ENCODE measurements at places on chromosomes 2 and 18. TPM values are rescaled to one million over a fixed set of nuclear protein-coding genes. Genes with fewer than 3 reads are reported as not detected.

Gene VWC2L
- total RNA-seq: not detected

DNA sequence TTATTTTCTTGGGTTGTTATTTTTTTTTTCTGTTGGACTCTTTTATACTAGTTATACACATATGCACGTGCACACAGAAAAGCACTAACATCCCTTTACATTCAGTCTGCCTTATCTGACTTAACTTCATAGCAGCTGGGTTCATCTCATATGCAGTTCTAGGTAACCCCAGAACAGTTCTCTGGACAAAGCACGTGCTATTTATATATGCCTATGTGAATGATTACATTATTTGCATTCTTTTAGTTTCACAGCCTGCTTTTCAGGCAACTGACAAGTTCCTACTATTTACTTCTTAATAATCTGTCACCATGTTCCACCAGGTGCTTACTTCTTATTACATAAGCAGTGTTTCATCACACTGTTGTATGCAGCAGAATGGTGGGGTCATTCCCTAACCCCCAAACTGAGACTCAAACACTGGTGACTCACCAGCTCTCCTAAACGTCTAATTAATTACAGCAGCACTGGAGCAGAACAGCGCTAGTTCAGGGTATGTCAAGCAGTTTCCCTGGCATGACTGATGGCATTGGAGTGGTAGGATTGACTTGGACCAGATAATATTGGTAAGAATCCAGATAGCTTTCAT lies 372.8 kb downstream of the CLIP4 start:
- no peak for DNase-seq

DNA sequence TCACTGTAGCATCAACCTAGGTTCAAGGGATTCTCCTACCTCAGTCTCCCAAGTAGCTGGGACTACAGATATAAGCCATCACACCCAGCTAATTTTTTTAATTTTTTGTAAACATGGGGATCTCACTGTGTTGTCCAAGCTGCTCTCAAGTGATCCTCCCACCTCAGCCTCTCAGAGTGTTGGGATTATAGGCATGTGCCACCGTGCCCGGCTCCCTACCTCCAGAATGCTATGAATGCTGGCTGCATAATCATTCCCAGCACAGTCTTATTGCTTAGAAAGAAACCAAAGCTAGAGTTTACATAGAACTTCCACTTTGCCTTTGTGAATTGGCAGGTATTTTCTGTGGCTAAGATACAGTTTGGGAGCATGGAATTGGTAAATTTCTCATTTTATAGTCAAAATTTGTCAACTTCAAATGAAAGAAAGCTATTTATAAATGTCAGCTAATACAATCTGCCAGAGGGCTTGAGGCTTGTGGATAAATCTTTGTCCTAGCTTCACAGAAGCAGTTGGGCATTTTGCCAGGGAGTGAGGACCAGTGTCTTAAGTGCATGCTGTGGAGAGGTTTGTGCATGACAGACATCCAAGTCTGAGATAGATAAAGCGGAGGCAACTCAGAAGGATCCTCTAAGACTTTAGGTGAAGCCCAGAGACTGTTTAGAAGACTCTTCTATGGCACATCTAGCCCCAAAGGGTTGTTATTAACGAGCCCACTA lies 175.4 kb downstream of the ANTXR1 start:
- no peak for DNase-seq

- DNase-seq: no peak
Measured at GRCh38 chr18:79919089-79919488, 32.4 kb downstream of the SLC66A2 start.

GRCh38 chr2:42048299-42049220 lies 739 bp downstream of the PKDCC start:
- DNase-seq: no peak

GRCh38 chr2:221042926-221043325 lies 529.2 kb downstream of the EPHA4 start:
- DNase-seq: no peak

Gene CIB4
- total RNA-seq: not detected

DNA sequence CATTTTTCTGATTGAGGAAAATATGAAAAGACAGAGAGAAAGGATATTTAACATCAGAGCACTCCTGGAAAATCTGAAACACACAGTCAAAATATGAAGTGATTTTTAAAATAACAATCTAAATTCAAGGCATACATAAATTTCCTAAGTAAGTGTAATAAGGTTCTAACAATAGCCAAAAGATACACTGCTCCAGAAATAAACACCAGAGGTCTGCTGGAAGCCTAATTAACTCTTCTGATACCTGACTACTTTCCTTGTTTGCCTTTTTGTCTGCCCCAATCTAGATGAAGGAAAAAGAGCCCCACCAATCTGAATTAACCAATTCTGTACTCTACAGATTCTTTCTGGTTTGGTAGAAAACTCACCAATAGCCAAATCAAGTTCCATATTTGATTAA lies 87.1 kb downstream of the MEMO1 start:
- no peak for DNase-seq

DNA sequence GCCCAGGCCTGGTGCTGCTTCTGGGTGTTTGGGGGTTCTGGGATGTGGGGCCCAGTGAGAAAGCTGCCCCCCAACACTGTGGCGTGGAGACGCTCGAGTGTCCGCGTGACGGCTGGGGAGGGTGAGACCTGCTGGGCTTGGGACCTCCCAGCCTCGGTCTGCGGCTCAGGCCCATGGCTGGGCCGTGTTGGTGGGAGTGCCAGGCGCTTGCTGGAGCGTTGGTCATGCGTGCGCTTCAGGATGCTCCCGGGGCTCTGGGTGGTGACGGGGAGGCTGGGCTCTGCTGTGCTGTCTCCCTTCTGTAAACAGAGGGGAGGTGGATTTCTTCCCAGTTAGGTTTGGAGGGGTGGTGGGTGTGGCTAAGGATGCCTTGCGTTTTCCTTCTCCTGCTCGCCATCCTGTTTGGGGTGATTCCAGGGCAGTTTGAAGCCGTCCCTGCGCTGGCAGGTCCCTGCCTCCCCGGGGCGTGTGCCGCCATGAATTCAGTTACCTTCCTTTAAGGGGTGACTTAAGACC lies 606 bp downstream of the GAL3ST2 start:
- DNase-seq: no peak

- DNase-seq: no peak
Measured at GRCh38 chr2:100984892-100985307, 17.2 kb upstream of the RPL31 start.

Gene ALLC
- total RNA-seq: 0.16 TPM

- DNase-seq: no peak
Measured at GRCh38 chr2:55137024-55137958, 87.0 kb upstream of the RTN4 start.

Gene REG1B
- total RNA-seq: not detected

DNA sequence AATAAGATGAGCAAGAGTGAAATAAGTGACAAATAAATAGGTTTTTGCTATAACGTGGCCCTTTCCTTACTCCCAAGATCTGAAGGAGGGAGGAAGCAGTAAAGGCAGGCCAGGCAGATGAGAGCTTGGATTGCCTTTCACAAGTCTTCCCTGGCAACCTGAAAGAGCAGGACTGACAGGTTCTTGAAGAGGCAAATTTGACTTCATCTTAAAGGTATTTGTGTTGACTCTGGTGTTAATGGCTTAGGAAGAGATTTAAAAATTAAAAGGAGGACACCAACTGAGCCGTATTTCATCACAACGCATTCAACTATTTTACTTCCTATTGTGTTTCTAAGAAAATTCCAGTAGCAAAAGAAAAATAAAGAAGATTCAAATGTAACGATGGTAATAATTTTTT lies 3.2 kb downstream of the STRN start:
- DNase-seq: no peak

Gene LIMS3
- 13.5 TPM for total RNA-seq

DNA sequence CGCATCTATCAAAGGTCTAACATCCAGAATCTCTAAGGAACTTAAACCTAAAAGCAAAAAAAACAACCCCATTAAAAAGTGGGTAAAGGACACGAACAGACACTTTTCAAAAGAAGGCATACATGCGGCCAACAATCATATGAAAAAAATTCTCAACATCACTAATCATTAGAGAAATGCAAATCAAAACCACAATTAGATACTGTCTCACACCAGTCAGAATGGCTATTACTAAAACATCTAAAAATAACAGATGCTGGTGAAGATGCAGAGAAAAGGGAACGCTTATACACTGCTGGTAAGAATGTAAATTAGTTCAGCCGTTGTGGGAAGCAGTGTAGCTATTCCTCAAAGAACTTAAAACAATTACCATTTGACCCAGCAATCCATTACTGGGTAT lies 38.0 kb downstream of the PPP3R1 start:
- no peak for DNase-seq

DNA sequence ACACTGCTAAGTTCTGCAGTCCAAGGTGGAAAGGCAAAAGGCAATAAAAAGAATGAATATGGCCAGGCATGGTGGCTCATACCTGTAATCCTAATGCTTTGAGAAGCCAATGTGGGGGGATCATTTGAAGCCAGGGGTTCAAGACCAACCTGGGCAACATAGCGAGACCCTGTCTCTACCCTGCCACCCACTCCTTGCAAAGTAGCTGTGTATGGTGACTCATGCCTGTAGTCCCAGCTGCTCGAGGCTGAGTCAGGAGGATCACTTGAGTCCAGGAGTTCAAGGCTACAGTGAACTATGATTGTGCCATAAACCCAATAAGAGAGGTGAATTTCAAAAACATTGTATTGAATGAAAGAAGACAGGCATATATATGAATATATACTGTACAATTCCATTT lies 2.4 kb downstream of the MYL12B start:
- no peak for DNase-seq

DNA sequence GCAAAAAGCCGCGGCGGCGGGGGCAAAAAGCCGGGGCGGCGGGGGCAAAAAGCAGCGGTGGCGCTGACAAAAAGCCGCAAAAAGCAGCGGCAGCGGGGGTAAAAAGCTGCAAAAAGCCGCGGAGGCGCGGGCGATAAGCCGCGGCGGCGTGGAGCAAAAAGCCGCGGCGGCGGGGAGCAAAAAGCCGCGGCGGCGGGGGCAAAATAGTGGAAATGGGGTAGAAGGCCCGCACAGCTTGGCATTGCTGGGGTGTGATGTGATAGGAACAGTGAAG lies 450.1 kb downstream of the ANKRD30B start:
- DNase-seq: no peak

DNA sequence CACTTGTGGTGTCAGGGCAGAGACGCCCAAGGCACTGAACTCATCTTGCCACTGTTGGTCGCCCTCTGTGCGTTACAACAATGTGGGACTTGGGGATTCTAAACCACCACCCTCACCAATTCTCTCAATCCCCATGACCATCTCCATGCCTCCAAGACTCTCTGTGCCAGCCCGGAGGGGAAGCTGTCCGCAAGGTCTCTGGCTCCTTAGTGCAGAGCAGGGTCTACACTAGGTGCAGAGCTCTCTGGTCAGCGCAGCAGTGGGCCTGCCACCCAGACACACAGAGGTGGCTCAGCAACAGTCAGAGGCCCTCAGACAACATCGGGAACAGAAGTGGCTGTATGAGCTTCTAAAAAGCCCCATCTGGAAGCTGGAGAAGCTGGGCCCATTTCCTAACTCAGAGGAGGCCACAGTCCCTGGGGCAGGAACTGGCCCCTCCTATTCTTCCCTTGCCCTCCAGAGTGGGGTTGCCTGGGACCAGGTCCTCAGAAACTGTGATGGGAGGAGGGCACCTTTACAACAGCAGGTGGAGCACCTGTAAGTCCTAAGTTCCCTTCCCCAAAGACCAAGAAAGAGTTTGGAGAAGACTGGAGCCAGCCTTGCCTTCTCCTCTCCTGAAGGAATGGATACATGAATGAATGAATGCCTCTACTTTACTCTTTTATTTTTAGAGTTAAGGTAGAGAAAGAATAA lies 37.7 kb downstream of the SERTAD2 start:
- DNase-seq: no peak

GRCh38 chr2:218708086-218708485 lies 2.5 kb upstream of the TTLL4 start:
- no peak for DNase-seq

DNA sequence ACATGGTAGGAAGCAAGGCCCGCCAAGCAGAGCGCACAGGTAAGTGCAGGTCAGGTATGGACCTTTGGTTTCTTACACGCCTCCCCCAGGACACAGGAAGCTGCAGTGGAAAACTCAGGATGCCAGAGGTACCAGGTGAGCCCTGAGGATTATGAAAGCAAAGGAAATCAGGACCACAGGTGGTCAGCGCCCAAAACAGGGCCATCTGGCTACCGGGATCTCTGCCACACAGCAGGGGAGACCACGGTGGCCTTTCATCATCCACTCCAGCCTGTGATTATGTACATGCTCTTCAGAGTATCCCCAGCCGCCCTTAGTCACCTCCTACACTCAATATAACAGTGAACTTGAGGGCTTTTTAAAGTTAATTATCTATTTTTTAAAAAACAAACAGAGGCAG lies 125.5 kb upstream of the EPC2 start:
- DNase-seq: no peak

Gene LTBP1
- total RNA-seq: 175 TPM

- no peak for DNase-seq
Measured at GRCh38 chr18:74590671-74591070, 7.0 kb upstream of the ZNF407 start.

Gene GKN1
- total RNA-seq: not detected

Gene MTCL1
- total RNA-seq: 24.2 TPM

DNA sequence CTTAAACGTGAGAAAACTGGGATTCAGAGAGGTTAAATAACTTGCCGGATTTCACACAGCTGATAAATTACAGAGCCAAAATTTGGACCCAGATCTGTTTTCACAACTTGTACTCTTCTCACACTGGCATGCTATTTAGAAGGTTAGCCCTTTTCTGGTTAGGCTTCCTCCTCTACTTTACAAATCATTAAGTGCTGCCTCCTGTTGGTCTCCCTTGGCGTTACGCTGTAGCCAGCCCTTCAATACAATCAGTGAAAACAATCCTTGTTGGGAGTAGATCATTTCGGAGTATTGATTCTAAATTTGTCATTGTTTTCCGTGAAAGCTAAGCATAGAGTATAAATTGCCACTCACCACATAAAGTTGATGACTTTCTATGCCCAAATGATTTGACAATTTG lies 153.5 kb downstream of the ARHGAP15 start:
- no peak for DNase-seq

GRCh38 chr2:46252891-46253659 lies 44.1 kb upstream of the EPAS1 start:
- no peak for DNase-seq

Data from urinary bladder (tissue), 4 donors.